HT1080 (cell line): ENCODE measurements at places on chromosomes 11 and 22. TPM values are rescaled to one million over a fixed set of nuclear protein-coding genes. Genes with fewer than 3 reads are reported as not detected.
A peak's percentile ranks its signal among the peaks of the same experiment; 100 is the strongest.

DNA sequence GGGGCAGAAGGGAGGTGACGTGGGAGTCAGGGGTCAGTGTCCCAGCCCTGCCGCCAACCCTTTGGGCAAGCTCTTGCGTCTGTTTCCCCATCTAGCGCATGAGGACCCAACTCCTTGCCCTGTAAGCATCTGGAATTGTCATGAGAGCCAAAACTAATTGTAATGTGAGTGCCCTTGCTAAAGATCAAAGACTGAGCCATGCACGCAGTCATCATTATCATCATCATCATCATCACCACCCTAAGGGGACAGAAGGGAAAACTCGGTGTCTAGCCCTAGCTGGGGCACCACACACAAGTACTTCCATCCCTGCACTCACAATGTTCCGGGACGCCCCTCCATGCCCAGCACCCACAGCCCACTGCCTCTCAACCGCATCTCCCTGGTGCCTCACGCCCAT lies 2.5 kb downstream of the LIF start:
- no peak for DNase-seq

DNA sequence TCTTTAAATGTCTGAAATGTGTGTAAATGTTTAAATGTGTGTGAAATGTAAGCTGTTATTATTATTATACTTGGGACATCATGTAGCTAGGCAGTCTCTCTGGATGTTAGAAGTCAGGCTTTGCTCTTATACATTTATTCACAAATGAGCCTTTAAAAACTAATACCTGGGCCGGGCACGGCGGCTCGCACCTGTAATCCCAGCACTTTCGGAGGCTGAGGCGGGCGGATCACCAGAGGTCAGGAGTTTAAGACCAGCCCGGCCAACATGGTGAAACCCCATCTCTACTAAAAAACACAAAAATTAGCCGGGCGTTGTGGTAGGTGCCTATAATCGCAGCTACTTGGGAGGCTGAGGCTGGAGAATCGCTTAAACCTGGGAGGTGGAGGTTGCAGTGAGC lies 21.7 kb upstream of the CTTN start:
- no peak for DNase-seq

GRCh38 chr11:110435780-110436717 lies 6.3 kb downstream of the FDX1 start:
- no peak for DNase-seq

DNA sequence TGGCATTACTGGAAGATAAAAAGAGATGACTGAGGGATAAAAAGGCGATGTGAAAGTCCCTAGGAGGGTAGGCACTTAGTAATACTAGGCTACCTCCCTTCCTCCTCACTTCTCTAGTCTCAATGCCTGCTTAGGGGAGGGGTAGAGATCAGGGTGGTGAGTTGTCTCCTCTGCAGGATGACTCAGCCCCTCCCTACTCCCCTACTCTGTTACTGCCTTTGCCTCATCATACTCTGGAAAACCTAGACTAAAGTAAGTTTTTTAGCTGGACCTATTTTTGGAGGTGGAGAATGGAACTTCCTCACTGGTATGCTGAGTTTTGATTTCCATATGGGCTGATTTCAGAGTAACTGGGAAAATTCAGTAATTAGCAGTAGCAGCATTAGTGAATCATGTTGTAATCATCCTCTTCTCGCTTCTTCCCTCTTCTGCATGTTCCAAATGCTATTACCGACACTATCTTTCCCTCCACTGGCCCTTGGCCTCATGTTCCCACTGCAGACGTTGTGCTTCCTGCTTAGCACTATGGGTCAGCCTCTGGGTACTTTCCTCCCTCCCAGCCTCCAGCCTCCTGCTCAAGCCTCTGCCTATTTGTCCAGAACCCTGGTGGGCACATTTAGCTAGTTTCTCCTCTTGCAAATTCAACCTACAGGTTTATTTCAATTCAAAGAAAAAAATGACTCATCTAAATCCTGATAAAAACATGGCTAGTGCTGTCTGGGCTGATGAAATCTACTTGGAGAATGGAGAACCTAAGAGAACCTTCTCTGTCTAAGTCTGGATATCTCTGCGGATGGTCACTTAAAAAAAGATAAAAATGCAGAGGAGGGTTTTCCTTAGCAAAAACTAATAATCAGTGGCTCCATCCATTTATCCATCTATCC lies 281.7 kb downstream of the ST3GAL4 start:
- peak; percentile 89 for DNase-seq

DNA sequence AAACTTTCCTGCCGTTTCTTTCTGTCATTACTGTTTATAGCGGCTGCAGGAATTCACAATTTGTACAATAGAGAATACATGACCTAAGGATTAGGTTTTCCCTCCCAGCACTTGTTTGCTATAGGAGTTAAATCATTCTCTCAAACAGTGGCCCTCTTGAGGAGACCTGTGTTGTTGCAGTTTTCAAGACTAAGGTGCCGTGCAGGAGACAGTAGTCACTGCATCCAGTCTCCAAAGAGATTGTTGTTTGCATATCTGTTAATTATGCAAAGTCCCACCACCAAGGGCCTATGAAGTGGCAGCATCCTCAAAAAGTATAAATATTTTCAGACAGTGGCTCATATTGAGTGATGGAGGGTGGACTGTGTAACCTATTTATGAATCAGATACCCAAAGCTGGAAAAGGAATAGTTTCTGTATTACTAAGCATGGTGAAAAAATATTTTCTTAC lies 2.3 kb downstream of the PRSS23 start:
- peak; percentile 84 for DNase-seq

DNA sequence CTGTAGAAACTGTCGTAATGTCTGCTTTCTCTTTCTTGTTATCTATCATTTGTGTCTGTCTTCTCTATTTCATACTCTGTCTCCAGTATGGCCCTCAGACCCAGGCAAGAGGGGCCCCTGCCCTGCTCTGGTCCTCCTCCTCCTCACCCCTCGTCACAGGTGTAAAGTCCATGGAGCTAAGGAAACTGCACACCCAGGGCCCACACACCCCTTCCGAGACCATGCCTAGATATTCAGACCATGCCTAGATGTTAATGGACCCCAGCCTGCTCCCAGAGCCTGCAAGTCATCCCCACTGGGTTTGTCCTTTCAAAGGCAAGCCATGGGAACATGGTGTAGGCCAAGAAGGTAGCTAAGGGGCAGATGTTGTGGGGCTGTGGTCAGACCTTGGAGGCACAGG lies 24.1 kb upstream of the ANO1 start:
- no peak for DNase-seq

GRCh38 chr11:104152941-104153505 lies 10.9 kb downstream of the PDGFD start:
- no peak for DNase-seq

Gene OR51I1
- 2.9 and 3.1 TPM in 2 replicates for total RNA-seq

Gene TCN1
- total RNA-seq: 0.30 and 4.1 TPM in 2 replicates

Gene TPBGL
- 0.10 and 0.33 TPM in 2 replicates for total RNA-seq

Gene RCOR2
- total RNA-seq: 0.11 and 0.17 TPM in 2 replicates
